ENCODE measurements at places on chromosomes 13 and 19. TPM values are rescaled to one million over a fixed set of nuclear protein-coding genes. Genes with fewer than 3 reads are reported as not detected.

ZNF850 gene
- 7.2 TPM for total RNA-seq

ICAM1 gene
- total RNA-seq, result 15.7 TPM

CEACAM19 gene
- total RNA-seq, result 2.9 TPM

IZUMO4 gene
- 1.6 TPM for total RNA-seq

IGSF23 gene
- 6.8 TPM for total RNA-seq

C1QTNF9B gene
- not detected for total RNA-seq

SELENOV gene
- 1.6 TPM for total RNA-seq

HSH2D gene
- 0.23 TPM for total RNA-seq
